ENCODE measurements at places on chromosomes 6 and 20.

DNA sequence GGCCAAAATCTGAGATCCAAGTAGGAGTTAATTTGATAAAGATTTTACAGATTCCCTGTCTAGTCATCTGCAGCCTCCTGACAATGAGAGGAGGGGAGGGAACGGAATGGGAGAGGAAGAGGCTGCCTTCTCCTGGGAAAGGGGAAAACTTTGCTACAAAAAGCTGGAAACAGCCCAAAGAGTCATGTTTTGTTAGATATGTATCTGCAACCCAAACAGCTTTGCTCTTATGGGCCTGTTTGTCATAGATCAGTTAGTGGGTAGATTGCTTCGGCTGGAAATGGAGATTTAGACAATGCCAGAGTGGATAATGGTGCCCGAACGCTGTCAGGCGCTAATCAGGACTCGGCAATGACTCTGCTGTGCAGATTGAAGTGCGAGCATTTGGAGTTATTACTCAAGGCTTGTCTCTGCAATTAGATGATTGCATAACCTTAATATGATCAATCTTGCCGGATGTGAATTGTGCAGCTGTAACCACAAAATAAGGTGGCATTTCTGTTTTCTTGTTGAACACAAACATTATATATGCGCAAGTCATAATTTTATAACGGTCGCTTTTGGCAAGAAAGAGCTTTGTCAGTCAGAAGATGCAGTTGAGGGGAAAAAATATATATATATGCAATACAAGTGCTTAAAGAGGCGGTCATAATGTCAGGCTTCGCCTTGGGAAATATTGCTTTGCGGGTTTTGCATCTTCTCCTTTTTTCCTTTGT, 92.4 kb upstream of the MAFB start:
- H3K36me3 ChIP-seq, result no peaks in the 10 kb centered on the region
- H3K27me3 ChIP-seq, result peaks cover 5% of the 10 kb centered on the region
- no peak overlapping the region for H3K4me3 ChIP-seq
- DNase-seq, result no peak

- no peaks in the 10 kb centered on the region for H3K36me3 ChIP-seq
- H3K27me3 ChIP-seq, result no peaks in the 10 kb centered on the region
- no peak for DNase-seq
- H3K4me1 ChIP-seq, result no peaks in the 10 kb centered on the region
These were observed 184.2 kb upstream of the CCN2 start for GRCh38 chr6:132135409-132135808.

DNA sequence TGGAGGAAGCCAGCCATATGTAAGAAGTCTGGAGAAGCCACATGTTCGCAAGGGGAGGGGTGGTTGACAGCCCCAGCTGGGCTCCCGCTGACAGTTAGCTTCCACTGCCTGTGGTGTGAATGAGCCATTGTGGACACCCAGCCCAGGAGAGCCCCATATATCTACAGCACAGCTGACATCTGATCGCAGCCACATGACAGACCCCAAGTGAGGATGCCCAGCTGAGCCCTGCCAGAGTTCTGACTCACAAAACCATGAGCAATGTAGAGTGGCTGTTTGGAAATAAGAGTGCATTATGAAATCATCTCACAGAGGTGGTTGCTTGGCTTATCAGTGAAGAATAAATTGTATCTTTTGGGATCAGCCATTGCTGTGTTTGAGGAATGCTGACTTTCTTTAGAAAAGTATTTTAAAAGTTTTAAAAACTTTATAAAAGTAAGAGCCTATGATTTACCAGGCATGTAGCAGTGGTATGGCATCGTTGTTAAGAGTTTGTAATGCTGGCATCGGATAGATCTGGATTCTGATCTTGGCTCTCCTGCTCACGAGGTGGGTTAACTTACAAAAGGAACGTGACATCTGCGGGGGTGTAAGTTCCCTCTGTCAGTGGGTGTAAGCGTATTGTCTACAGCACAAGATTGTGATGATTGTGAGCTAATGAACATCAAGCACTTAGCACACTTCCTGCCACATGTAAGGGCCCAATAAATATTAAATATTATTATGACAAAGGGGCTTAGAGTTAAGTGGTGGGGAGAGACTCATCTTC, 24.1 kb downstream of the CFAP61 start:
- no peaks in the 10 kb centered on the region for H3K27me3 ChIP-seq
- DNase-seq, result no peak
- H3K4me1 ChIP-seq, result no peaks in the 10 kb centered on the region
- no peak overlapping the region for H3K27ac ChIP-seq

DNA sequence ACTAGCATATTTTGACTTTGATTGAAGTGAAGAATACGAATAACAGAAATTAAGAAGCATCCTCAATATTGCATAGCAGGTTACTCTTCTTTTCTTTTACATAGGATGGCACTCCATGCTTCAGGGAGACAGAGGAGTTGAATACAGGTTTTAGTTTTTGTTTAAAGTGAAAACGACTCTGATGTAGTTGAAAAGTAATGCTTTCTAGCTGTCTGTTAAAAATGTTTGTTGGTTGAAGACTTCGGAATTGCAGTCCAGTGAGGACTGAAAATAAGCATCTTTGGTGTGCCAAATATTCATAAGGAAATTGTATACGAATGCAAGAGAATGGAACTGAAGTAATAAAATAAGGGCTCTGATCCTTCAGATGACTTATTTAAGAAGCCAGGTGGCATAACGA, 618 bp upstream of the SLC16A10 start:
- H3K4me3 ChIP-seq, result peak overlapping the region; percentile 64
- no peaks in the 10 kb centered on the region for H3K4me1 ChIP-seq
- H3K27me3 ChIP-seq, result peaks cover 33% of the 10 kb centered on the region
- no peak for DNase-seq
- H3K36me3 ChIP-seq, result no peaks in the 10 kb centered on the region
- no peak overlapping the region for H3K27ac ChIP-seq

- H3K27ac ChIP-seq, result no peak overlapping the region
- DNase-seq, result no peak
- H3K4me1 ChIP-seq, result no peaks in the 10 kb centered on the region
- H3K4me3 ChIP-seq, result no peak overlapping the region
- H3K36me3 ChIP-seq, result no peaks in the 10 kb centered on the region
These were observed 140.7 kb upstream of the SLC22A23 start for GRCh38 chr6:3597500-3598064.

GRCh38 chr20:24341781-24342180, 127.6 kb upstream of the SYNDIG1 start:
- H3K27me3 ChIP-seq, result no peaks in the 10 kb centered on the region
- DNase-seq, result no peak
- H3K4me3 ChIP-seq, result no peak overlapping the region

DNA sequence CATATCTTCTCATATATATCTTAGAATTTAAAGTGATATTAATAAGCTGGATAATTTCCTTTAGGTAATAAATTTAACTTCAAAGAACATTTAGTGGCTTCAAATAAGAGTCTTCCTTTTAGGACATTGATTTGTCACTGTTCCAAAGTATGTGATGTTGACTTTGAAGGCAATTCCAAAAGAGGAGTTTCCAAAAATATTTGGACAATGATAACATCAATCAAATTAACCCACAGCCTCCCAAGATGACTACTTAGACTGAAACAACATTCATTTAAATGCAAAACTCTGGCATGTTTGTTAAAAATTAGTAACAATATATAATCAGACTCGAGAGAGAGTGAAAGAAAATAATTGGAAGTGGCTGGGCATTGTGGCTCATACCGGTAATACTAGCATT, 211.1 kb downstream of the OGFRL1 start:
- DNase-seq, result no peak
- H3K27ac ChIP-seq, result peak overlapping the region; percentile 80
- H3K27me3 ChIP-seq, result no peaks in the 10 kb centered on the region
- H3K4me3 ChIP-seq, result no peak overlapping the region
- no peaks in the 10 kb centered on the region for H3K36me3 ChIP-seq

DNA sequence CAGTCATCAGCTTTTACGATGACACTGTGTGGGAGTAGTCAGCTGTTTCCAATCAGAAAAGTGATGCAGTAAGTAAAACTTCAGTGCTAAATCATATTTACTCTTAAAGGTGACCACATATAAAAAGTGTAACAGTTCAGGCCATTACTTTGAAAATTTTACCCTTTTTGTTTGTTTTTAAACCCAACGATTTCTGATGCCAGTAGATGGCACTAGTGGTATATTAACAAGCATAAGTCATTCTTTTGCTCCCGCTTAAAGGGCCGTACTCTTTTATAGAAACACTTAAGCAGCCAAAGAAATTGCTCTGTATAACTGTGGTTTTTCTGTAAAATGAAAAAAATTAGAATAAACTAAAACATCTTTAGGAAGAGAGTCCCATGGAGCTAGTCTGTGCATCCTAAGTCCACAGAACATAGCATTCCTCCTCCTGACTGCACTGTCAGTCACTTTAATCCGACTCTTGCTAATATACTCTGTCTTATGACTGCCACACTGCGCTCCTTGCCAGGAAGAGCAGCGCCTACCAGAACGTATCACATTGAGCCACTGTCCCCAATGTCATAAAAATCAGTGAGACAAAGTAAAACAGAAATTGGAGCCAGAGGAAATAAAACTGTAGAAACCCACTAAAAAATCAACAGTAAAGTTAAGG, 25.0 kb downstream of the HEBP2 start:
- H3K4me1 ChIP-seq, result no peaks in the 10 kb centered on the region
- no peak overlapping the region for H3K4me3 ChIP-seq
- H3K27me3 ChIP-seq, result no peaks in the 10 kb centered on the region
- H3K36me3 ChIP-seq, result no peaks in the 10 kb centered on the region
- H3K27ac ChIP-seq, result no peak overlapping the region
